ENCODE measurements at places on chromosomes 16 and 17.
A peak's percentile ranks its signal among the peaks of the same experiment; 100 is the strongest.

GRCh38 chr17:68860941-68861340 is 94.3 kb downstream of the ABCA8 start:
- DNase-seq = no peak

DNA sequence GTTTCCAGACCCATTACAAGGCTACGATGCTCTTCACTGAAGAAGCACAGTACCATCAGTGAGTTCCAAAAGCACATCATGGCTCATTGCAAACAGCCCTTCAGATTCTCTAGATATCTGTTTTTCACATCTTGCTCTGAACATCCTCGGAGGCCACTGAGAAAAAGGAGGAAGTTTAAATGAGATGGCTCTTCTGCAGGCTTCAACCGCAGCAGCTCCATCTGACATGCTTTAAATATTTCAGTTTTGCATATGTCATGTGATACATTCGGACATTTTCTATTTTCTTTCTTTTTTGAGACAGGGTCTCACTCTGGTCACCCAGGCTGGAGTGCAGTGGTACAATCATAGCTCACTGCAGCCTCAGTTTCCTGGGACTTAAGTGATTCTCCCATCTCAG is 396.8 kb downstream of the NPIPA8 start:
- DNase-seq = no peak

DNA sequence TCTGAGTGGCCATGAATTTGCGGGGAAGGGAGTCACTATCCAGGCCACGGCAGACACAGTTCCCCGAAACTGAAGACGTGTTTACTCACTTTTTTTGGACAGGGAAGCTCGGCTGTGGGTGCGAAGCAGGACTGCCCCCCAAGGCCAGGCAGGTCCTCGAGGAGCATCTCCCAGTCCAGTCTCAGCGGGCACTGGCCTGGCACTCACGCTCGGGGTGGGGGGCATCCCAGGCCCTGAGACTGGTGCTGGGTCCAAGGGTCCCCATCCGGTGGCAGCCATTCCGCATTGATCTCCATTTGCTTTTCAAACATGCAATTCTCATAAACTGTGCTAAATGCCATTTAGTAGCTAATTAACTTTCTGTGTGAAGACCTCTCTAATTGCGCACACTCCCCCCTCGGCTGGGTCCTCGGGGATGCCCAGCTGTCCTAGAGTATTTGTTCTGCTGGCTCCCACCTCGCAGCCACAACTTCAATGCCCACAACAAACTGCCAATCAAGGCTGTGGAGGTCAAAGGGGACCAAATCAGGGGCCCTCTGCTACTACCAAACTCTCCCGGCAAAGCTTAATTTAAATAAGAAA is 50.2 kb downstream of the TBC1D16 start:
- DNase-seq = no peak

DNA sequence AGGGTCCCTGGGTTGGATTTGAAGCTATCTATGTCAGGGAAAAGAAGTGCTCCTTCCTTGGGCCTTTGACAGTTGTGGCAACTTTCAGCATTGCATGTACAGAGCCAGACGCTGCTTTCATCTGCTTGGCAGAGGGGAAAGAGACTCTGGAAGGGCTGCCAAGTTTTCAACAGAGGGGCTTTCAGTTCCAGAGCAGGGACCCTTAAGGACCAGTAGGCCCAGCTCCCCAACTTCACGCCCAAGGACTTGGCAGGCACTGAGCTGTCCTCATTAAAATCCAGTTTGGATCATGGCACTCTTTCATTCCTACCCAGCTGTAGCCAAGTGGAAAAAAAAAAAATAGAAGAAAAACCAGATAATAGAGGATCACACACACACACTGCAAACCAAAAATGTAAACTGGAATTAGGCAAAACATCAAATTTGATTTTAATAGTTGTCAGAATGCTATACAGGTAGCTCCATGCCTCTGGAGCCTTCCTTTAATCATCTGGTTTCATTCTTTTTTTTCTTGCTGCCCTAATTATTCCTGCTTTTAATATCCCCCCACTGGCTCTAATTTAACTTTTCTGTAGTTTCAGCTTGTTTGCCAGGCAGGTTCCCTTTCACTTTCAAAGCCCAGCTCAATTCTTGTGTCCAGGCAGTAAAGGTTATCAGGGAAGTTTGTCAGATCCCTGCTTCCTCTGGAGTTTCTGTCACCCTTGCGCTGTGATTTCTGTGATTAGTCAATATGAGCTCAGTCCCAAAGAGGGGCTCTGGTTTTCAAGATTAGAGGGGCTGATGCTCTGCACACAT is 702.6 kb upstream of the CDH8 start:
- DNase-seq = no peak

- DNase-seq = no peak
Measured at GRCh38 chr17:10618202-10618635, 38.9 kb downstream of the MYH3 start.

GRCh38 chr16:77943801-77944200 is 78.5 kb upstream of the CLEC3A start:
- no peak for DNase-seq

DNA sequence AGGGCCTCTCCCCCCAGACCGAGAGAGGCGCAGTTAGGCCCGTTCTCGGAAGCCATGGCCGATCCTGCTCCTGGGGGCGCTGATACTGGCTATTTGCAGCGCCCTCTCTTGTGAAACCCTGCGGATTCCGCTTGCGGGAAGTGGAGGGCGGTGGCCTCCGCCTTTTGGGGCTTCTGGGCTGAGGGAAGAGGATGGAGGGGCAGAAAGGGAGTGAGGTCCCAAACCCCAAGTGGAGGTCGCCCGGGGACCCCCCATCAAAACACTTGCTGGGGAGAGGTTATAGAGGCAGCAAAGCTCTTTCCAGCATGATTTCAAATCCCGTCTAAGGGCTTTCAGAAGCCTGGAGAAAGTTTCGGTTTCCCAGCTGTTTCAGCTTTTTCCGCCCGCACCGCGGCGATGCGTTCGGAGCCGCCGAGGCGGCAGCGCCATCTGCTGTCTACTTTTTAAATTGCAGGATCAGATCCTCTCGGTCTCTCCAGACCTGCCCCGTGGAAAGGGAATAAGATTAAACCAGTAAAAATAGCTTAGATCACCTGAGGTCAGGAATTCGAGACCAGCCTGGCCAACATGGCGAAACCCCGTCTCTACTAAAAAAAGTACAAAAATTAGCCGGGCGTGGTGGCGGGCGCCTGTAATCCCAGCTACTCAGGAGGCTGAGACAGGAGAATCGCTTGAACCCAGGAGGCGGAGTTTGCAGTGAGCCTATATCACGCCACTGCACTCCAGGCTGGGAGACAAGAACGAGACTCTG is 15.8 kb downstream of the SNX20 start:
- DNase-seq = peak; percentile 48

- DNase-seq = no peak
Measured at GRCh38 chr17:49459401-49459984, 35.6 kb upstream of the NGFR start.

- no peak for DNase-seq
Measured at GRCh38 chr17:79977708-79978547, 57.7 kb downstream of the TBC1D16 start.

DNA sequence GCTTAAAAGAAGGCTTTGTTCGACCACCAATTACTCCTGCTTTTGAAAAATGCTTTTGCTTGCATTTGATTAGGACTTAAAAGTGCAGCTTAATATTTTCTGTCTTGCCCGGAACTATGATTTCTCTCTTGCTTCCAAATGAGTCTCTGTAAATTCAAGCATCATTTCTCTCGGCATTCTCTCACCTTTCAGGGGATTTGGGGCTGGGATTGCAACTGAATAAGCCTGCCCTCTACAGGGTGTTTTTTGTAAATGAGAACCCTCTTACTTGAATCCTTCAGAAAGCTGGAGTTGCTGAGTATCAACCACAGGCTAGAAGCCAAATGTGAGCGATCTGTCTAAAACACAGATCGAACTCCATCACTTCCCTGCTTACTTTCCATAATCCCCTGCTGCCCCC is 234.6 kb downstream of the TMEM114 start:
- DNase-seq = no peak

Measured in CMK (cell line).